ENCODE measurements at places on chromosomes 4 and X.

DNA sequence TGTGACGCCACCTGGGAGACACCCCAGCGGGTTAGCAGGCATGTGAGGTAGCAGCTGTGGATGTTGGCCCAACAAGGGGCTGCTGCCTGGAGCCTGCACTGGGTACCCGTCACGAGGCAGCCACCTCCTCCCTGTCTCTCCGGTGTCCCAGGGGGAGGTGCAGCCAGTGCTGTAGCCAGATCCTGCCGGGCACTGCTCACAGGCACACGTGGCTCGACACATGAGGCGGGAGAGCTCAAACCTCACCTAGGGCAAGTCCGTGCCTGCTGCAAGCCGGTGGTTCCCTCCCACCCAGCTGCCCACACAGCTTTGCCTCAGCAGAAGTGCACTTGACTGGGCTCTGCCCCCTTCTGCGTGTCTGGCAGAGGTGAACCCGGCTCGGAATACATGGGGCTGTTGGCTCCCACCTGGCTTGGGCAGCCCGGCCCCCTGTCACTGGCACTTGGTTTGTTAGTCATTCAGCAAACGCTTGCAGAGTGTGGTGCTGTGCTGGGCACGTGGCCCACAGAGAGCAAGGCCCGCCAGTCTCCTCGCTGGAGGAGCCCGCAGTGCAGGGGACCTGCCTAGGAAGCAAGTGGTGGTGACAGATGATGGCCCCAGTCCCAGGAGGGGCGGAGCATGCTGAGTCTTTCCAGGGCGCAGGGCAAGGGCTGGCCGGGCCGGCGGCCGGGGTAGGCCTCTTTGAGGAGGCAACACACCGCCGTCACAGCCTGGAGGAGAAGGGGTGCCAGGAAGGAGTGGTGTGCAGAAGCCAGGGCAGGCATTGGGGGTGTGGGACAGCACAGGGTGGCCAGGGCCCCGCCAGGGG is 10.1 kb upstream of the SH3TC1 start:
- DNase-seq = peak; percentile 14

GRCh38 chr4:170581322-170581721 is 491.6 kb upstream of the AADAT start:
- no peak for DNase-seq

GRCh38 chrX:45954026-45954425 is 591.2 kb downstream of the ZNF674 start:
- DNase-seq = no peak

- no peak for DNase-seq
Observed at GRCh38 chr4:26473893-26474292, 16.4 kb downstream of the CCKAR start.

DNA sequence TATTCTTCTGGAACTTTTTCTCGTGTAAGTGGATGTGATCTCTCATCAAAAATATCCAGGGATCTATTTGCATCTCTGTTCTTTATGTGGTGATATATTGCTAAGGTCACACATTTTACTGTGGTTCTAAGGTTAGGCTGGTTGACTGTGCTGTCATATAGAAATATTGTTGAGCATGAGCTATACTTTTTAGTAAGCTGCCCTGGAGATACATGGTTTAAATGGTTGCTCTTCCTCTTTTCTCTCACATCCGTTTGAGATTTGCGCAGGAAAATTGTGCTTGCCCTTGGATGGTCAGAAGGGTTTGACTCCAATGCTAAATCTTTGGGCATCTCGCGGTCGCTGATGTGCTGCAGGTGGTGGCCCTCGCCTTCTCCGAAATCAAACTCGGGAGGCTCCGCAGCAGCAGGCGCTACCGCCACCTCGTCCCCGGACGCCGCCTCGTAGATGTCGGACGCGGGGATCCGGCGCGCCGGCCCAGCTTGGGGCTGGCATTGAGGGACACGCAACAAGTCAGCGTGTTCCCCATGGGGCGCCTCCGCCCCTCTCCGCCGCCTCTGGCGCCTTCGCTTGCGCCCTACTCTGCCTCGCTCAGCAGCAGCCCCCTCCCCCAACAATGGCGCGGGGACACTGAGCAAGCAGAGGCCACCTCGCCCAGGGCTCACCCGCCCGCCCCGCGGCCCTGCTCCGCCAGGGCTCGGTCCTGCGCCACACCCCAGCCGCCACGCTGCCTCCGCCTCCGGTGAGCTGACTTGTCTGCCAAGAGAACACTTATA is 154.5 kb downstream of the MSN start:
- peak; percentile 19 for DNase-seq

DNA sequence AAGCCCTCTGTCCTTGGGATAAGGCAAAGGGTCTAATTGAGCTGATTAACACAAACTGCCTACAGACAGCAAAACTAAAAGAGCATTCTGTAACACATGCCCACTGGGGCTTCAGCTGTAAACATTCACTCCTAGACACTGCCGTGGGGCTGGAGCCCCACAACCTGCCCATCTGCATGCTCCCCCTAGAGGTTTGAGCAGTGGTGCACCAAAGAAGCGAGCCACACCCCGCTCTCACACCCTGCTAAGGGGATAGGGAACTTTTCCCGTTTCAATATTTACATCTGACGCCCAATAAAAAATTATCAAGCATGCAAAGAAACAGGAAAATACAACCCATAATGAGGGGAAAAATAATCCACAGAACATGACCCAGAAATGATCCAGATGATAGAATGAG is 46.9 kb upstream of the HSD17B10 start:
- DNase-seq = peak; percentile 11

DNA sequence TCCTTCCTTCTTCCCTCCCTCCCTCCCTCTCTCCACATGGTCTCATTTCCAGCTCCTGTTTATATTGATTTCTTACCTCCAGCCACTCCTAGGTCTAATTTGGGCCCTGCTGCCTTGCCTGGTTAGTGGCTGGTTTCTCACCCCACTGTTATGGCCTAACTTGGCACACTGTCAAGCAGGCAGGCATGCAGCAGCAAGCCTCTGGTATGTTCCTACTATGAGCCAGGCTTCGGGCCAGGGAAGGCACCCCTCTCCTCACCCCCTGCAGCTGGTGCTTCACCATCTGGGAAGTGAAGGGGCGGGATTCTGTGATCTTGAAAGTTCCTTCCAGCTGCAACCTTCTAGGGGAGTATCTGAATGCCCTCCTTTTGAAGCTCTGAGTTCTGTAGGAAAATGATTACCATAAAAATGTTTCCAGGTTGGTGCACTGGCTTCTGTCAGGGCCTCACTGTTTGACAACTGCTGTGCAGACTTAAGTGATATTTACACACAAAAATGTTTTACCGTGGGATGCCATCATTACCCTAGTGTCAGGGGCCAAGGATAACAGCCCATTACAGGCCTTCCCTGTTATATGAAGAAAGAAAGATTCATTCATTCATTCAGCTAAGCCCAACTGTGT is 10.1 kb upstream of the VMA21 start:
- no peak for DNase-seq

DNA sequence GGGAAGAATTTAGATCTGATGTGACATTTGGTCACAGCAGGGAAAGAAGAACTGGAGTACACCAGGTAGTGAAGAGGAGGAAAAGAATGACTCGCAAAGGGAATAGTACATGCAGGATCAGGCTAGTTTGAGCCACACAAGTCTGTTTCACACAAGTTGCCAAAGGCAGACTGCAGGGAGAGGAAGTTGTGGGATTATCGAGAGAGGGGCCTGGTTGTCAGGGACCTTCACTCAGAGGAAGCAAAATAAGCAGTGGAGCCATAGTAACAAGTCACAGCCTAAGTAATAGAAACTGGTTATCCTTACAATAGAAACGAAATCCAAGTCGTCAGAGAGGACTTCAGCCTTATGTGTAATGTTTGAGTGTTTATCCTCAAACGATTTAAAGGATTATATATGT is 316.7 kb upstream of the HTR2C start:
- DNase-seq = no peak

DNA sequence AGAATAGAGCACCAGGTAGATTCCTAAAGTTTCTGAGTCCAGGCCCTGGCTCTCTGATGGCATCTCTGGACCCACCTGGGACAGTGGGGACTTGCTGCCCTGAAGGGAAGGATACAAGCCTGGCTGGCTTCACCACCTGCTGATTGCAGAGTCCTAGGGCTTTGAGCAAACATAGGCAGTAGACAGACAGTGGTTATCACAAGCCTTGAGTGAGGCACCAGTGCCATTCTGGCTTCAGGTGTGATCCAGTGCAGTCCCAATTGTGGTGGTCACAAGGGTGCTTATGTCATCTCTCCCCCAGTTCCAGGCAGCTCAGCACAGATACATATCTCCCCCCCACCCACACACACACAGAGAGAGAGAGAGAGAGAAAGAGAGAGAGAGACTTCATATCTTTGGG is 6.6 kb upstream of the PRRG3 start:
- no peak for DNase-seq

DNA sequence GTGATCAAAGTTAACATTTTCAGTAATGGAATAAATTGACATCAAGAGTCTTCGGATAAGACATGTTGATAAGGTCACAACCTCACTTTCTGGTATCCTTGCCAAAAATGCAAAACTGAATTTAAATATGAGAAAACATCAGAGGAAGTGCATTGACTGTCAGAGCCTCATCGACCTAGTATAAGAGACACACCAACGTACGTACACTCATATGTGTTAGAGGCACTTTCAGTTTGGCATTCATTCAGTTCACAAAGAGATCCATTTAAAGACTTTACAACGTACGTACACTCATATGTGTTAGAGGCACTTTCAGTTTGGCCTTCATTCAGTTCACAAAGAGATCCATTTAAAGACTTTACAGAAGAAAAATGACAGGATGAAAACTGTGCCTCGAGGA is 280.3 kb downstream of the INPP4B start:
- no peak for DNase-seq

GRCh38 chrX:41559235-41560052 is 112.3 kb downstream of the NYX start:
- peak; percentile 30 for DNase-seq

DNA sequence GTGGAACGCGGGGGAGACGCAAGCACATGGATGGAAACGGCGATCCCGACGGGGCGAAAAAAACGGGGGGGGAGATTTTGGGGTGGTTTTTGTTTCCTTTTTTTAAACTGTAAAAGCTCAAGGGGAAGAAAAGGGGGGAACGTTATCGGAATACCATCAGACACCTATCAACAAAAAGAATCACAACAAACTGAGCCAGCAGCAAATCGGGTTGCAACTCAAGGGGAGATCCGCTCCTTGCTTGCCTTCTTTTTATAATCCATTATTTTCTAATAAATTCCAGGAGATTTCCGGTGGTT is 616 bp downstream of the MAML3 start:
- DNase-seq = peak; percentile 46

DNA sequence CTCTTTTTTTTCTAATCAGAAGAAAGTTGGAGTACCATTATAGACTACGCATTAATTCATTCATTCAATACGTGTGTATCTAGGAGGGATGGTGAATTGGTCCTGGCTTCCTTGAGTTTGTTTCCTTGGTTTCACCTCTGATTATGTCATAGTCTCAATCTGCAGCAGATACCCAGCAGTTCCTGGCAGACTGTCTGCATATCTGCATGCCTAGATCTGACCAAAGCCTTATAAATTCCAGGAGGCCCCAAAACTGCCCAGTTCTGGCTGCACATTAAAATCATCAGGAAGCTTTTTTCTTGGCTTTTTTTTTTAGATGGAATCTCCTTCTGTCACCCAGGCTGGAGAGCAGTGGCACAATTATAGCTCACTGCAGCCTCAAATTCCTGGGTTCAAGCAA is 27.2 kb upstream of the SLC34A2 start:
- DNase-seq = no peak

GRCh38 chrX:132692526-132692925 is 203.7 kb upstream of the MBNL3 start:
- no peak for DNase-seq

GRCh38 chr4:4481399-4481994 is 60.4 kb downstream of the STX18 start:
- no peak for DNase-seq

- no peak for DNase-seq
Observed at GRCh38 chr4:176919631-176920030, 126.9 kb upstream of the VEGFC start.

DNA sequence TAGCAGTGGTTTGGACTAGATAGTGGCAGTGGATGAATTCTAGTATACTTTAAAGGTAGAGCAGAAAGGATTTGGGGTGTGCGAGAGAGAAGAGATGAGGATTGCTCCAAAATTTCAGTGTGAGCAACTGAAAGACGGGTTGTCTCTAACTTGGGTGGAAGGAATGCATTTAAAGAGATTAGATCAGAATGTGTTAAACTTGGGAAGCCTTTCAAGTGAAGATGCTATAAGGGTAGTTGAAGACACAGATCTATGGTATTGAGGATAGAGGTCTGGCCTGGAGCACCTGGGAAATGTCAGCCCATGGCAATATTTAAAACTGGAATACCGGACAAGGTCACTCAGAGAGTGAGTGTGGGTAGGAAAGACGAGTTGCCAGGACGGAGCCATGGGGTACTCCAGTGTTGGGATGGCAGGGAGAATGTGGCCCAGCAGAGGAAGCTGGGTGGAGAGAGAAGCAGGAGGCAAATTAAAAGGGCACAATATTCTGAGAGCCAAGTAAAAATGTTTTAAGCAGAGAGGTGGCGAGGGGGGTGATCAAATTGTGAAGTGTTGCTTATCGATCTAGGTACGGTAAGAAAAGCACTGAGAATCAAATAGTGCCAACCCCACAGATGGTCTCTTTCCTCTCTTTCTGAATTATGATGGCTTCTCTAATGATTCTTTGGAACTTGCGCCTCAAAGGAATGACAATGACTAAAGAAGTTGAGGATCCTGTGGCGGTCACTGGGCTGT is 50.5 kb downstream of the ENOPH1 start:
- no peak for DNase-seq

DNA sequence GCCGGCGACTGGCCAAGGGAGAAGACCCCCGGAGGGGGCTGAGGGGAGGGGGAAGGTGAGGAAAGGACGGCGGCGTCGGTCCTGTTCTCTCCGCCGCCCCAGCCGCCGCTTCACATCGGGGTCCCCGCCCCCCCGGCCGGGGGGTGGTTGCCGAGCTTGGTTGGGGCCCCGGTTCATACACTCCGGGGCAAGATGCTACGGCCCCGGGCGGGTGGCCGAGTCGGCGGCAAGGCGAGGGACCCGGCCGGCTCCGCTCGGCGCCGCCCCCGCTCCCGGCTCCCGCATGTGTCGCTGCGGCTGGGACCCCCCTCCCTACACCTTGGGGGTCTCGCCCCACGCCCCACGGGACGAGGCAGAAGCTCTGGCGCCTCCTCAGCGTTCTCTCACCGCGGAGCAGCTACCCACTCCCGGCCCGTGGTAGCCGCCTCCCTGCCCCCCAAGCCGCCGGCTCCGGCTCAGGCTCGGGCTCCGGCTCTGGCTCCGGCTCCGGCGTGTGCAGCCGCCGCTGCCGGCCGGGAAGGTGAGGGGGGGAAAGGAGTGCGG is 461 bp downstream of the FBXW7 start:
- DNase-seq = no peak

DNA sequence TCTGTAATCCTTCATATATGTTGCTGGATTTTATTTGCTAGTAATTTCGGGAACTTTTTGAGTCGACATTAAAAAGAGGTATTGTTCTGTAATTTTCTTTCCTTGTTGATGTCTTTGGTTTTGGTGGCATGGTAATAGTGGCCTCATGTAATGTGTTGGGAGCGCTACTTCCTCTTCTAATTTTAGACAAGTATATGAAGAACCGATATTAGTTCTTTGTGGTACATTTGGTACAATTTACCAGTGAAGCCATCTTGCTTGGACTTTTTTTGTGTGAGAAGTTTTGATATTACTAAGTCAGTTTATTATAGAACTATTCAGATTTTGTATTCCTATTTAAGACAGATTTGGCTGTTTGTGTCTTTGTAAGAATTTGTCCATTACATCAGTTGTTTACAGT is 669.2 kb upstream of the AADAT start:
- DNase-seq = no peak
